Left ventricle myocardium superior (tissue), 1 donor: ENCODE measurements at places on chromosomes 7 and 10.

GRCh38 chr7:27148031-27148755, 619 bp upstream of the HOXA6 start:
- no peak for DNase-seq

- peak; percentile 90 for DNase-seq
Measured at GRCh38 chr7:47379629-47380324, 202.1 kb downstream of the TNS3 start.

- no peak for DNase-seq
Measured at GRCh38 chr10:131167036-131167860, 144.3 kb downstream of the TCERG1L start.

DNA sequence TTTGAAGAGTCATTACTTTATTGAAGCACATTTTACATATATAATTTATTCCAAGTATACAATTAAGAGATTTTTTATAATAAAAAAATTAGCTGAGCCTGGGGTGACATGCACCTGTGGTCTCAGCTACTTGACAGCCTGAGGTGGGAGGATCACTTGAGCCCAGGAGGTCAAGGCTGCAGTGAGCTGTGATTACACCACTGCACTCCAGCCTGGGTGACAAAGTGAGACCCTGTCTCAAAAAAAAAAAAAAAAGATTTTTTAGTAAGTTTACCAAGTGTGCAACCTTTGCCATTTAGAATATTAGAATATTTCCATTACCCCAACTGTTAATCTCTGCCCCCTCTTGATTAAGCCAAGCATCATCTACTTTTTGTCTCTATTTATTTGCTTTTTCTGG, 196.0 kb downstream of the CCSER2 start:
- no peak for DNase-seq

DNA sequence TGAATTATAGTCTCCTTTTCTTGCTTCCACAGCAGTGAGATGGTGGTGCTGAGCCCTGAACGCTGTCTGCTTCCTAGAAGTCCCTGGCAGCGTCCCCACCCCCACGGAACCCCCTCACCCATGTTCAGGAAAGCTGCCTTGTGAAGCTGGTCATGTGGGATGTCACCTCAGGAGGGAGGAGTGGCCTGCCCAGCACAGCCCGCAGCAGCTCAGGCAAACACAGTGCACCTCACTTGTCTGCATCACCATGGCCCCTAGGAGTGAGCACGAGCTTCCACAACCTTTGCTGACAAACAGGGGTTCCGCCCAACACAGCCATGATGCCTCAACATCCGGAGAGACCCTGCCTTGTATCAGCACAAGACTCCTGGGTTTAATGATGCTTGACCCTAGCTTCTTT, 508.9 kb downstream of the RPS24 start:
- no peak for DNase-seq

GRCh38 chr10:111233439-111233838, 156.6 kb downstream of the ADRA2A start:
- DNase-seq = no peak

GRCh38 chr10:59362959-59363381, 621 bp upstream of the FAM13C start:
- DNase-seq = peak; percentile 74

- DNase-seq = peak; percentile 88
Measured at GRCh38 chr10:788796-789748, 99.6 kb upstream of the DIP2C start.

DNA sequence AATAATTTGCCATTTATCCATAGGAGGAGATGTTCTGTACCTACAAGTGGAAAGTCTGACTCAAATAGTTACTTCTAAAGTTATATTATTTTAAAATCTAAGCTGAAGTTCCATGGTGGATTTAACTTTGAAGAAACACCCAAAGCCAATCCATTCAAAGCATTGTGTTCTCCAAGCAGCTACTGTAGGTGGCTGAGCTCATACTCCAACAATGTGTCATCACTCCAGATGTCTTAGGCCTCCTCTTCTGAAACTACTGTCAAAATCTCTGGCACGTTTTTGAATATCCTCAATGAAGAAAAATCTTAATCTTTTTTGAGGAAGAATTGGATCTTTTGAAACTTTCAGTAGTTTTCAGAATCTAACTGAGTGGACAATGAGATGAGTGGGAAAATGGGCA, 169.1 kb downstream of the PTEN start:
- no peak for DNase-seq

- peak; percentile 62 for DNase-seq
Measured at GRCh38 chr10:6204063-6204340, 1.3 kb downstream of the PFKFB3 start.

- DNase-seq = no peak
Measured at GRCh38 chr10:3961082-3961481, 176.1 kb upstream of the KLF6 start.

DNA sequence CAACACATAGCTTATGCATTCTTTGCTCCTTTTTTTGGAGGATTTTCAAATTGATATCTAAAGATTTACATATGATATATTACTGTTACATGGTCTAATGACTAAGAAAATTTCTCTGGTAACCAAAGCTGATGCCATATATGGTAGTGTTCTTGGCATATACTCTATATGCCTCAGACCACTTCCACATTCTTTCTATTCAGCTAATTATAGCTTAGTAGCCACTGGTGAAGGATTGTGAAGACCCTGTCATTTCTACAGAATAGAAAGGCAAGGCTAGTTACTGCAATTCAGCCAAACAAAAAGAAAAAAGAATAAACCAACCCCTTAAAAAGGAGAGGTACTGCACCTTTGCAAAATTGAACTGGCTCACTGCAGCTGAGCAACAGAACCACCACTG, 3.7 kb downstream of the PURB start:
- DNase-seq = no peak

DNA sequence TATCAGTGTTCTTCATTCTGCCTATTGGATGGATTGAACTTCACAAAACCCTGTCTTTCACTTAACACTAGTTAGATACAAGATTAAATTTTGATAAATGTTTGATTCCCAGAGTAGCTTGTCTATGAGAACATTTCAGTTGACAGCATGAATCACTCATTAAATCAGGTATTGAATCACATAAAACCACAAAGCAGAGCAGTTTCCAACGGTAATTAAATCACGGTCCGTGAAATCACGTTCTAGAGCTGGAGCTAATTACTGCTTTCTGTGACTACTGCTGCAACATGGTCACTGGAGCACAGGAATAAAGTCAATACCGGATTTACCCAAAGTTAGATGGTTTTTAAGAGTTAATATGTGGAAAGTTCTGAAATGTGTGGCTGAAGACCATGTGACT, 257.8 kb upstream of the PCDH15 start:
- no peak for DNase-seq

DNA sequence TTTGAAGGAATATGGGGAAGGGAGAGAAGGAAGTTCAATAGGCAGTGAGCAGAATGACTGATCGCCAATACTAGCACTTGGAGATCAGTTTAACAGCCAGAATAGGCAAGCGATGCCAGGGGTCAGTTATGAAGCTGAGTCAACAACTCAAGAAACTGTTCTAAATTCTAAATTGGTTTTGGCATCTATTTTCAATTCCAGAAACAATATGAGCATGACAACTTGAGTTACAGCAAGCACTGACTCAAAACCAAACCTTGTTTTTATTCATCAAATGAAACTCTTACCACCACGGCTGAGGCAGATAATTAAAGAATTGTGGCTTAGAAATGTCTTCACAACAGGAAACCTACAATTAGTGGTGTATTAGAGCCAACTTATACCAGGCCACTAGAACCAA, 180.5 kb upstream of the ASAH2 start:
- no peak for DNase-seq

- DNase-seq = no peak
Measured at GRCh38 chr7:117564080-117564479, 84.3 kb downstream of the CFTR start.

- DNase-seq = no peak
Measured at GRCh38 chr10:50316695-50317648, 65.7 kb upstream of the ASAH2 start.

DNA sequence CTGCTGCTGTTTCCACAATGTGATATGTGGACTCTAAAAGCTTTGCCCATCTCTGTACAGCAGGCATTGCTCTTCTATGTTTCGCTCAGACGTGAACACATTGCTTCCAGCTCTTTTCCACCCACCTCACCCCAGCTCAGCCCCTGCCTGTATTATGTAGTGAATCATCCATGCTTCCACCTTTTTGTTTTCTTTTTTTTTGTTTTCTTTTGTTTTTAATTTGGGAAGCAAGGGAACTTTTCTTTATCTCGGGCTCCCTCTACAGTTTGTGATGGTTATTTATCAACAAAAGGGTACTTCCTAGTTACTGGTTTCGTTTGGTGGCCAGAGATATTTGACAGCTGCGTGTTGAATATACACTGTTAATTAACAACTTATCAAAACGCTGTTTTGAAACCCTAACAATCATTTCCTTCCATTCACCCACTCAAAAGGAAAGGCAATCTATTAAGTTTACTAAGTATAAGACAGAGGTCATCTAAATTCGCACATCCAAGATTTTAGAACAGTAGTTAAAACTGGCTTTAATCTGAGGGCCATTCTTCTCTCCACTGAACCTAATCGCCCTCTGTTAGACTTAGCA, 127.9 kb upstream of the STK17A start:
- DNase-seq = no peak

- no peak for DNase-seq
Measured at GRCh38 chr10:107548301-107548700, 383.8 kb upstream of the SORCS1 start.

GRCh38 chr10:127024685-127025435, 119.6 kb downstream of the DOCK1 start:
- DNase-seq = no peak

GRCh38 chr10:6052247-6053221, 9.6 kb downstream of the IL2RA start:
- no peak for DNase-seq
